Omental fat pad (tissue), 4 donors: ENCODE measurements at places on chromosomes 11 and 22. TPM values are rescaled to one million over a fixed set of nuclear protein-coding genes. Genes with fewer than 3 reads are reported as not detected.

DNA sequence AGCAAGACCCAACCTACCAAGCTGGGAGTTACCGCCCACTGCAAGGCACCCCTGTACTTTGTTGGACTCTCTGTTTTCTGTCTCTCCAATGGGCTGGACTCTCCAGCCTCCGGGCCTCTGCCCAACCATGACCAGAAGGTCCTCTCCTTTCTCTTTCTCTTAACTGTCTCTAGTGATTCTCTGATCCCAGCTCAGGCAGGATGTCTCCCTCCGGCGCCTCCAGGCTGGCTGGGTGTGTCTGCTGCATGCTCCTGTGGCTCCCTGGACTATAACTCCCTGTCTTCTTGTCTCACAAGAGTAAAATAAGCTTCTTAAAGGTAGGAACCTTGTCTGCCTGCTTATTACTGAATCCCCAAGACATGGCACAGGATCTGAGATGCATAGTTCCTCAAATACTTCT is 36.3 kb downstream of the TIMP3 start:
- no peak for DNase-seq

DNA sequence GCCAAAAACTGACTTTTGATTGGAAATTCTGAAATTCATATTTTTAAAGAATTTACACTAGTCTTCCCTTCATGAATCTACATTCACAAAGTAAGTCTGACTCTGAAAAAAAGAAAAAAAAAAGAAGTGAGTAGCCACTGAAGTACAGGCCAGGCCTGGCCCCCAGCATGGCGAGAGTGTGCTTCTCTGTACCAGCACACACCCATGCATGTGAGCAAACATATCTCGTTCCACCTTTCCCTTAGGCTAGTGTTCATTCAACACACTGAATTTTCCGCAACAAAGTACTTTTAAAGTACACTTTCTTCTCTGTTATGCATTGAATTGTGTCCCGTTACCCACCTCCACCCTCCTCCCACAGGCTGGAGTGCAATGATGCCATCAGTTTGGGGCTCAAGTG is 4.5 kb downstream of the C11orf16 start:
- no peak for DNase-seq

- no peak for DNase-seq
Measured at GRCh38 chr11:11501546-11502262, 120.1 kb downstream of the GALNT18 start.

The NXPE2 gene
- 0.19 TPM for total RNA-seq

GRCh38 chr11:128784059-128784804 is 82.9 kb downstream of the KCNJ1 start:
- no peak for DNase-seq

The C11orf52 gene
- 3.4 TPM for total RNA-seq

- DNase-seq = no peak
Measured at GRCh38 chr11:16293204-16293681, 63.1 kb downstream of the SOX6 start.

- no peak for DNase-seq
Measured at GRCh38 chr11:60718524-60719316, 5.8 kb upstream of the MS4A18 start.

DNA sequence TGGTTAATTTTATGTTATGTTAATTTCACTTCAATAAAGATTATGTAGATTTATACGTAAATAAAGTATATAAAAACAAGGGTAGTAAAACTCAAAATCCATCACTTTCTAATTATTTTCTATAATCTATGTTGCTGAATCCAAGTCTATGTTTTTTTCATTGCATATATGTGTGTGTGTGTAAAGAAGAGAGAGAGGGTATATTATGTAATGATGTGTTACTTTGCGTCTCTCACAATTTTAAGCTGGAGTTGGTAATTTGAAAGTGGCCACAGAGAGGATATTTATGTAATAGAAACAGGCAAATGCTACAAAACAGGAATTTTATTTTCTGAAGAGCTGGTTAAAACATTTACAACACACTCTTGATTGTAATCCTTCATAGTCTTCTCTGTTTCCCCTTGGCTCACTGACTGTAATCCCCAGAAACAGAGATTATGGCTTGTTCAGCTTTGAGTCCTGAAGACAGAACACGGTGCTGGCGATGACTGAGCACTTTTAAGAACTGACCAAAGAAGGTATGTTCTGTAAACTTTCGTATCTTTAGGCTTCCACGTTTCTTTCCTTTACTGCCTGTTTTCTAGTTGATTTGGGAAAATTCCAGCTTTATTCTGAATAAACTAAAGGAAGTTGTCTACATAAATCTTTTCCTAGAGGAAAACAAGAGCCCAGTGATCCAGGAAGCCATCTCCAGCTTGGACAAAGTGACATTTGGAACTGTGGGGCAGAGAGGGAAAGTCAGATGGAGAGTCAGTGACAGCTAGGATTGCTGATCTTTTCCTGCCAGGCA is 43.6 kb downstream of the OR2AG2 start:
- no peak for DNase-seq

DNA sequence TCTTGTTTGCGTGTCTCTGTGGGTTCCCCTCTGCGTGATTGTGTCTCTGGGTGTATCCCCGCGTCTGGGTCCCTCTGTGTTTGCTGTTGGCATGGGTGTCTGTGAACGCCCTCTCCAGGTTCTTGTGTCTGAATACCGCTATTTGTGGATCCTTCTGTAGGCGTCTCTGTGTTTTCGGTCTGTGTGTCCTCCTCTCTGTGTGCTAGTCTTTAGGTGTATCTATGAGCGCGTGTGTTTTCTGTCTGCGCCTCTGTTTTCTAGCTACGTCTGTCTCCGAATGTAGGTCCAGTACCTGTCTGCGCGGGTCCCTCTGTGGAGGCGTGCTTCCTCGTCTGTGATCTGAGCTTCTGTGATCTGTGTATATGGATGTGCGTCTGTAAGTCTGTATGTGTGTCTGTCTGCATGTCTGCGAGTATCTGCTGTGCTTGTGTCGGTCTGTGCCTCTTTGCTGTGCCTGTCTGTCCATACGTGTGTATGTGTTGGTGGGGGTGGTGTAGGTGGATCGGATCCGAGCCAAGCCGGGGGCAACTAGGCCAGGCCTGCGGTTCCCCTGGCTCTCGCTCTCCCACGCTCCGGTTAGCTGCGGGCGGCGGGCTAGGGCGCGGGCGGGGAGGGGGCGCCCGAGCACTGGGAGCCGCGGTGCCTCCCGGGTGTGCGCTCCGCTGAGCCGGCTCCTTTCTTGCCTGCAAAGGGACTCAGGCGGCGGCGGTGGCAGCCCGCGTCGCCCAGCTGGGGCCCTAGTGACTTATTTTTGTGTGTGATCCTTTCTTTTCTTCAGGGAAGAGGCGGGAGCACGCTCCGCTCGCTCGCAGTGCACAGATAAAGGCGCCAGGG is 105.3 kb upstream of the E2F8 start:
- DNase-seq = no peak

- no peak for DNase-seq
Measured at GRCh38 chr11:8031248-8032115, 44.3 kb downstream of the EIF3F start.

- DNase-seq = no peak
Measured at GRCh38 chr22:25475257-25476022, 89.0 kb upstream of the GRK3 start.

The GRM5 gene
- total RNA-seq = 0.13 TPM

The OSM gene
- total RNA-seq = 9.6 TPM

- no peak for DNase-seq
Measured at GRCh38 chr11:316031-316701, 2.3 kb downstream of the IFITM1 start.

The C11orf58 gene
- 156 TPM for total RNA-seq

DNA sequence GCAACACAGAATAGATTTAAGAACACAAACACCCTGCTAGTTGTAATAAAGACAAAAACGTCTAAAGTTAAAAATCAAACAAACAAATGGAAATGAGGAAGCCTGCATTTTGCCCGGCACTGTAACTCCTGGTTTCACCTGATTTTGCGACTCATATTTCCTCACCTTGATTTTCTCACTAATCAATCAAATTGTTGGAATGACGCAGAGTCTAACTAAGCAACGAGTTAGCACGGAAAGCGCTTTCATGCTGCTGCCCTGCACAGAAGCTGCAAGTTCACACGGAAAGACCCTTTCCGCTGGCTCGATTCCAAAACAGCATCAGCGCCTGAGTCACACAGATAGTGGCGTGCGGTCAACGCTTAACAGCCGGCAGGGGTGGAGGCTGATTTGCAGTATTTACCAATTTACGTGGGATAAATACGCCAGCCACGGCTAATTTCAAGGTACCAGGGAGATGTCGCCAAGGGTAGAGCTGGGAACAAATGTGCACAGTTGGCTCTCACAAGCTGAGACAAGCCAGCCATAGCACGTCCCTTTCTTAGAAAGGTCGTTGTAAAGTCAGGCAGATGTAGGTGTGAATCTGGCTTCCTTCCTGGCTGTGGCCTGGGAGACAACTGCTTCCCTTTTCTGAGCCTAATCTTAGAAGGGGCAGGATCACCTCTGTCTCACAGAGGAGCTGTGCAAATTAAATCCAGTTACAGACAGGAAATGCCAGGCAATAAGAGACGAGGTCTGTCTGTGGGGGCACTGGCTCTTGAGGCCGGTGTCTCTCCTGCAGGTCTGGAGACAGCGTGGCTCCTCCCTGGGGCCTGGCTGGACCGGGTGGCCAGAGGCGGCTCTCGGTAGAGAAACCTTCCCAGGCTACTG is 76.9 kb upstream of the TTLL12 start:
- DNase-seq = no peak

The SNU13 gene
- 99.0 TPM for total RNA-seq

- DNase-seq = no peak
Measured at GRCh38 chr11:28223577-28223976, 115.4 kb downstream of the METTL15 start.

The MMP13 gene
- total RNA-seq = not detected

The PGA5 gene
- total RNA-seq = not detected

The RAPSN gene
- 0.24 TPM for total RNA-seq

The ATP6V1E1 gene
- 109 TPM for total RNA-seq

DNA sequence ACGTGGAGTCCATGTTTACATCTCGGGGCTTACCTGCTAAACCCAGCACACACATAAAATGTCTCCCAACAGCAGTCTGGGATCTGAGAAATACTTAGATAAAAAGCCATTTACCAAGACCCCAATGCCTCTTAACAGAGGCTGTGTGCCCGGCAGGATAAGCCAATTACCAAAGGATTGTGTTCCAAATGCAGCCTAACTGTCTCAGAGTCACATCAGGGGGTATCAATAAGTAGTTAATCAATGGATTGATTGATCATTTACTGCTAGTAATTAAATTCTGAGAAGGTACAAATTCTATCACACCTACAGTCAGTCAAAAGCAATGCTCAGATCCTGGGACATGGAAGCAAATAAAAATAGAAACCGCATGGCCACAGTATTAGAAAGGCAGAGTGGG is 125.6 kb downstream of the DSCAML1 start:
- DNase-seq = no peak

DNA sequence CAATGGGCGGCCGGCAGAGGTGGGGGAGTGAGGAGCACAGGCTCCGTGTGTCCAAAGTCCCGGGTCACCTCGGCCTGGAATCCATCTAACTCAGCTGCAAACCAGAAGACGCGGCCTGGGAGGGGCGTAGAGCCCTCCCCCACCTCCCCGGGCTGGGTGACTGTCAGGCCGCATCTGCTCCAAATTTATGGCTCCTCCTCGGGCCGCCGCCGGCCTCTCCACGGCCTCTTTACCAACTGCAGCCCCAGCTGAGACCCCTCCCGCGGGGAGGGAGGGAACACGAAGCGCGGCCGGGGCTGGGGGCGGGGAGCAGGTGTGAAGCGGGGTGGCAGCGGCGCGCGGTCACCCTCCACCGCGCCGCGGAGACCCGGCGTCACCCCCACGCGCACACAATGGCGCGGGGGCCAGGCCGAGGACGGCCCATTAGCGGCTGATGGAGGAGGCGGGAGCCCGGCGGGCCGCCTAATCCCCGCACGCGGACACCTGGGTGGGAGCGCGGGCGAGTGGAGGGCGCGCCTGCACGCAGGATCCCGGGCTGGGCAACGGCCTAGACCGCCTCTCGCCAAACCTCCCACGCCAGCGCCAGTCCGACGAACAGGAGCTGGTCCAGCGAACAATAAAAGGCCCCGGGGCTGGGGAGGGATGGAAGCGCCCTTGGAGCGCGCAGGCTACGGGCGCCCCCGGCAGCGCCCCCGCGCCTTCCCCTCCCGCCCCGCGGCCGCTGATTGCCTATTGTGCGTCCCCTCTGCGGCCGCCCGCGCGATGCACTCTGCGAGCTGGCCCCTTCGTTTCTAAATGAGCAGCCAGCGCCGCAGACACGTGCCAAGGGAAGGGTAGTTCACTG is 25.9 kb upstream of the ROBO3 start:
- no peak for DNase-seq

- no peak for DNase-seq
Measured at GRCh38 chr11:73312851-73313327, 4.8 kb downstream of the ARHGEF17 start.

- no peak for DNase-seq
Measured at GRCh38 chr11:30774496-30775232, 188.5 kb upstream of the MPPED2 start.

DNA sequence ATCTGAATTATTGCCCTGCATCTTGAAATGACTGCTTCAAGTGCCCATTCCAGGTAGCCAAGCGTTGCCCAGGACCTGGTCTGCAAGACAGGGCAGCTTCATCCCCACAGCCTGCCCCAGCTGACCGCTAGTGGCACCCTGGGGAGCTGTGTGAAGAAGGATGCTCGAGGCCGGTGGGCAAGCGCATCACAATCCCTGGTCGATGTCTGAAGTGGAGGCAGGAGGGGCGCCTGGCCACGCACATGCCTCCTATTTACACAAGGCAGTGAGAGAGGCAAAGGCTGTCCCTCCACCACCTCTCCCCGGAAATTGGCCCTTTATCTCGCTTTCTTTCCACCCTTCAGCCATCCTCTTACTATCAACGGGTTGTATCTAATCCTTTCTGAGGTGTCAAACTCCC is 28.1 kb upstream of the PHF21A start:
- no peak for DNase-seq

- DNase-seq = no peak
Measured at GRCh38 chr22:42716221-42716620, 4.4 kb downstream of the A4GALT start.

DNA sequence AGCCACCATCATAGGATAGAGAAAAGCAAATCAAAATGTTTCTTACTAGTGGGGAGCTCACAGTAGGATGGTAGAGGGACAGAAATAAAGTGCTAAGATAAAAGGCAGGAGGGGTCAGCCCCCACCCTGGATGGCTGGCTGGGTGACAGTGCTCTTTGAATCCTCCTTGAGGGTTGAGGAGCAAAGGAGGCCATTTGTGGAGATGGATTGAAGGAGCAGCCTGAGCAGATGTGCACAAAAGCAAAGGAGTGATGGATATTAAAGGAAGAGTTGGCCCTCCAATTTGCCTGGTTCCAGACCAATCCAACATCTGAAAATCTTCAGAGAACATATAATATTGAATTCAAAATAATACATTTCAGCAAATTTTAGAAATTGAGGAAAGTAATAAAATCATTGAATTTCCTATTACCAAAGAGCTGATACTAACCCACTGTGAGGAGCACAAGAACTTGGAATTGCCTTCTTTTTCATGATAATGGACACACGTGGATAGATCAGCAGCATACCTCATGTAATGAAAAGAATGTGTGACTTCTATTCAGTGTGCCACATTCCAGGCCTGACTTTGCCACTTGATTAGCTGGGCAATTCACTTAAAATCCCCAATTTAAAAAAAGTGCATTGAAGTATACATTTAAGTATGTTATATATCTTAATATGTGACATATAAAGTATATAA is 287.0 kb downstream of the FAT3 start:
- DNase-seq = no peak
